ENCODE measurements at places on chromosomes 16 and 17.

- no peak for DNase-seq
Observed at GRCh38 chr17:69503711-69504110, 89.2 kb downstream of the MAP2K6 start.

DNA sequence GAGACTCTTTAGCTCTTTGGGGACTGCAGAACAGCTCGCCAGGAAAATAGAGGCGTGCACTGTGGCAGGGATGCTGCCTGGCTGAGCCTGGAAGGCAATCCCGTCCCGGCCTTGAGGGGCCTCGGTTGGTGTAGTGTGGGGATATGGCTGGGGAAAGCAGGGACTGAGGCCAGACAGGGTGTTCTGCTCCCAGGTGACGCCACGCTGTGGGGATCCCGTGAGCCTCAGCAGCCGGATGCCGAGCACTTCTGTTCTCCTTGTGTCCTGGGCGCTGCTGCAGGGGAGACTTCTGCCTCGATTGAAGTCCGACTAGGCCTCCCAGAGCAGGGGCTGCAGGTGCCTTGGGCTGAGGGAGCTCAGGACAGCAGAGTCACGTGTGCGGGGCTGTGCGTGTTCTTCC is 72.6 kb downstream of the BANP start:
- no peak for DNase-seq

DNA sequence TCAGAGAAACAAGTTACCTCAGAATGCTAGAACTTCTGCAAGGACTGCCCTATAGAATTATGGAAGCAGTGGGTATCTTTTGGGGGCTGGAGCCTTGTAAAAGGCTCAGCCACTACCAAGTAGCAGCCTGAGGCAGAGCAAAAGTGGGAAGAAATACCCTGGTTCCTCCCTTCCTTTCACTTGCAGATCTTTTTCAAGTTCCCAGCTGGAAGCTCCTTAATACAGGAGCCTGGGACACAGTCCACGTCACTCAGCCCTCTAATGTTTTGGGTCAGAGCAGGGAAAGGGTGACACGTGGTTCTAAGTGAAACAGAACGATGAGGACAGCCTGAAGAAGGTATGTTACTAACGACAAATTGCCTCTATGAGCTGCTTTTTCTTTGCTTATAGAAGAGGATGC is 93.1 kb downstream of the CNTNAP4 start:
- DNase-seq, result no peak

DNA sequence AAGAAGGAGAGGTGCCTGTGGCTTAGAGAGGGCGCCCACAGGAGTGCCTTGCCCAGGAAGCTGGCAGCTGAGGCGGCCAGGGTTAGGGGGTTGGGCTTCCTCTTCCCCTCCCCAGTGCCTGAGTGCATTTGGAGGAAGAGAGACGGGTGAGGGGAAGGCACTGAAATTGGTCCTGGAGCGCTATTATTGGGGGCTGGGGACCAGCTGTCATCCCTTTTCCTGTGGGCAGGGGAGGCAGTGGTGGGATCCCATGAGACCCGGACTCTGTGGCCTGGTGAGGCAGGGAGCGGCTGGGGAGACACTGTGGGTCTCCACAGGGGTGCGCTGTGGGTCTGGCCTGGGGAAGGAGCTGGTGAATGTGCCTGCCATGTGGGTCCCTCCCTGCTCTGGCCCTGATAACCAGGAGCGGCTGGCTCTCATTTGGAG is 259.7 kb downstream of the SEC14L1 start:
- peak; percentile 64 for DNase-seq

DNA sequence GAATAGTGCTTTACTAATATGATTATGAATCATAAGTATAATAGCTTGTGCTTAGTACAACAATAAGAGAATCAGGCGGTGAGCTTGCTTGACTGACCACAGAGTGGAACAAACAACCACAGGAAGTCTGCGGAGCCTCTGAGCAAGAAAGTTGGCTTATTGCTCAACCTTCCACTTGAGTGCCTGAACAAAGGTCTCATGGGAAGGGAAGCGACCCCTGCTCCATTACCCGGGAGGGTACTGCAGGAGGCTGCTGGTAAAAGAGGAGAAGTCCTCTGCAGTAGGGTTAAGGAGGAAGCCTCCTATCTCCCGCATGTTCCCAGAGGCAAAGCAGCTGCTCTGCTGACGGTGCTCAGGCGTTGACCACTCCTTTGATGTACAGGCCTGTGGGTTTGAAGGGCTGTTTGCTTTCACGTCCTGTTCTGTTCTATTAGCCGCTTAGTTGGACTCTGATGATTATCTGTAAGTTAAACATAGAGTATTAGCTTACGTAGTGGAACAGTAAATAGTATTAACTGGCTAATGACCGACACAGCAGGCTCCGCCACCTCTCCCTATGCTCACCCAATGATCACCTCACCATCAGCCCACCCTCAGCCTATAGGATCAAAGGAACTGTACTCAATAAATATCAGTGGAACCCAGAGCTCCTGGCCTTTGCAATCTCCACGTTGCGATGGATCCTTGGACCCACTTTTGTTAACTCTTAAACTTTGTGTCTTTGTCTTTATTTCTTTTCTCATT is 17.5 kb downstream of the ALOX15B start:
- DNase-seq, result peak; percentile 25

DNA sequence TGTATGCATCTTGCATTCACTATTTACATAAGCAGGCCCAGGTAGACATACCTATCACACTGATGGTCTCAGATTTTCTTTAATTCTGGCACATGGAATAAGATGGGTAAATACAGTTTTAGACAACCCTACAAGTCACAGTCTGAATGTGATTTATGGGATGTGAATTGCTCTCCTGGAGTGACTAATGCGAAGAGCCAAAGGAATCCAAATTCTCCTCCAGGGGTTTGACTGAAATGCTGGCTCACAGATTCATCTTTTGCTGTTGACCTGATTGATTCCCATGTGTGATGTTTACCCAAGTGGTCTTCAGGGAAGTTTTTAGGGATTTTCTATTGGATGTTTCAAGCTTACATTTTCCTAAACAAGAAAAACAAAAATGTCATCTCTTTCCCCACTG is 277.9 kb upstream of the MON1B start:
- DNase-seq, result no peak

GRCh38 chr16:75556431-75556950 is 439 bp upstream of the TMEM231 start:
- no peak for DNase-seq

DNA sequence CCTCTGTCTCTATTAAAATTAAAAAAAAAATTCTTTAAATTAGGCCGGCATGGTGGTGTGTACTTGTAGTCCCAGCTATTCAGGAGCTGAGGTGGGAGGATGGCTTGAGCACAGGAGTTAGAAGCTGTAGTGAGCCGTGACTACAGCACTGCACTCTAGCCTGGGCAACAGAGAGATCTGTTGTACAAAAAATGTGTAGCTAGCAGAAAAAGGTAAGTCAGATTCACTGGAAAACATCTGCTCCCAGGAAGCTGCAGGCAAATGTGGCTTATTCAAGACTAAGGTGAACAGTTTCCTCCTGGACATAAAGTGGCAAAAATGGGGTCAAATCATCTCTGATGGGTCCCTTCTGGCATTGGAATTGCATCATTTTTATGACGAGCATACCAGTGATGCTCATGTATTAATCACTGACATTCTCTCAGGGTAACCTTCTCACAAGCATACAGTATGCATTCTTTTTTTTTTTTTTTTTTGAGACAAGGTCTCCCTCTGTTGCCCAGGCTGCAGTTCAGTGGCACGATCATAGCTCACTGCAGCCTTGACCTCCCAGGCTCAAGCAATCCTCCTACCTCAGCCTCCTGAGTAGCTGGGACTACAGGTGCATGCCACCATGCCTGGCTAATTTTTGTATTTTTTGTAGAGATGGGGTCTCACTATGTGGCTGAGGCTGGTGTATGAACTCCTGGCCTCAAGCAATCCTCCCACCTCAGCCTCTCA is 48.7 kb downstream of the CPPED1 start:
- DNase-seq, result no peak

GRCh38 chr17:67055811-67056745 is 11.7 kb downstream of the CACNG1 start:
- DNase-seq, result no peak

GRCh38 chr16:90008708-90009145 is 10.5 kb downstream of the DBNDD1 start:
- peak; percentile 64 for DNase-seq

DNA sequence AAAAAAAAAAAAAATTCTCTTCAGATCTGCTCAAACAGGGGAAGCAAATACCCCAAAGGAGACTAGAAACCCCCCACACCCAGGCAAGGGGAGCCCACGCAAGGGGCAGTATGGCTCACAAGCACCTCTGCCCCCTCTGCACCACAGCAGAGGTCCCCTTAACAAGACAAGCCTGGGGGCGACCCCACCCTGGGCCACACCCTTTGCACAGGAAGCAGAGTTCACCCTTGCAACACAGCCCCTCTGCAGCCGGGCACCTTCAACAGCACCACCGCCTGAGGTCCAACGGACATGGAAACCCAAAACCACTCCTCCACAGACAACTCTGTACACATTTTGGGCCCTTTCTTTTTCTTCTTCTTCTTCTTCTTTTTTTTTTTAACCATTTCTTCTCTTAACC is 12.8 kb downstream of the AXIN1 start:
- no peak for DNase-seq

GRCh38 chr17:68301438-68301959 is 10.2 kb downstream of the ARSG start:
- no peak for DNase-seq

GRCh38 chr16:86429663-86430062 is 80.7 kb upstream of the FOXF1 start:
- no peak for DNase-seq

DNA sequence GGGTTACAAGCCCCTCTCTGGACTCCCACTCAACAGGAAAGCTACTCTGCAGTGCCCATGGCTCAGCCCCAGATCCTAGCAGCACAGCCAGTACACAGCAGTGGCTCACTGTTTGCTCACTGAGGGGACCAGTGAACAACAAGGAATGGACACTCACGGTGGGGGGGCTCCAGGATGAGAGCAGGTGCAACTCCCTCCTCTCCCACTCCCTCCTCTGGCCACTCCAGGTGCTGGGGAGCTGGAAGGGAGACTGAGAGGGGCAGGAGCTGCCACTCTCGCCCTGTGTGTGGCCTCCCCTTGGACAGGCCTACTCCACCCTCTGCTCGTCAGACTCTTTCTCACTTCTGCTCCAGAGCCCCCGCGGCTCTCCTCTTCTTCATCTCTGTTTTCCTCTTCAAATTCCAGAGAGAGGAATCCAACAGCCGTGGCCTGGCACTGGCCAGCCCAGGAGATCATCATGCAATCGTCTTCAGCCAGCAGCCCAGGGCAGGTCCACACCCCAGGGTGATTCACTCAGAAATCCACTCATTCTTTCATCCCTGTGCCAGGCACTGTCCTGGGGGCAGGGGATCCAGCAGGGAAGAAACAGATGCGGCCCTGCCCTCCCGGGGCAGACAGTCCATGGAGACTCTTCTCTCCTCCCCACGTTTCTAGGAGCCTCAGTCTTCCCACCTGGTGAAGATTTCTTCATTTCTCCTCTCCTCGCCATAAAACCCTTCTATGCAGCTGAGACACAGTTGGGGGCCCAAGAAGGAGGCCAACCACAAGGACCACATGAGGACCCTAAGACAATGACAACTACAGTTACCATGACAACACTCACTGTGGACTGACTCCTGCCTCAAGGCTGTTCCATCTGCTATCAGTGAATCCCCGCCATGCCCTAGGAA is 30.7 kb downstream of the CFAP20 start:
- DNase-seq, result no peak

DNA sequence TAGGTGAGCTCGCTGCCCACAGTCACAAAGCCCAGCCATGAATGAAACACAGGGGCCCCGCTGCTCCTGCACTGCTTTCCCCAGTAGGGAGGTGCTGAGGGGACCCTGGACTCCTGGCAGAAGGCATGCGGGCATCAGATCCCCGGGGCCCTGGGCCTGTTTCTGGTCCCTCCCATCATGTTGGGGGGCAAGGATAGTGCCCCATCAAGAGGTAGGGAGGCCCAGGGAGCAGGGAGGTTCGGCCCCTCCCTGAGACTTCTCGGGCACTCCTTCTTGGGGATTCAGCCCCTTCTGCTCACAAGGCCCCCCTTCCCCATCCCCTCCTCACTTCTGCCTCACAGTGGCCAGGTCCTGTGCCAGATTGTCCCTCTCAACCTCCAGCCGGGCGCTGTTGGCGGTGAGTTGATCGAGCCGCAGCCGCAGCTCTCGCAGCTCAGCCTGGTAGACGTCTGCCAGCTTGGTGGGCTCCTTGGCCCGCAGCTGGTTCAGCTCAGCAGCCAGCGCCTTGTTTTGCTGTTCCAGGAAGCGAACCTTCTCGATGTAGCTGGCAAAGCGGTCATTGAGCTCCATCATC is 515 bp downstream of the GFAP start:
- DNase-seq, result no peak

DNA sequence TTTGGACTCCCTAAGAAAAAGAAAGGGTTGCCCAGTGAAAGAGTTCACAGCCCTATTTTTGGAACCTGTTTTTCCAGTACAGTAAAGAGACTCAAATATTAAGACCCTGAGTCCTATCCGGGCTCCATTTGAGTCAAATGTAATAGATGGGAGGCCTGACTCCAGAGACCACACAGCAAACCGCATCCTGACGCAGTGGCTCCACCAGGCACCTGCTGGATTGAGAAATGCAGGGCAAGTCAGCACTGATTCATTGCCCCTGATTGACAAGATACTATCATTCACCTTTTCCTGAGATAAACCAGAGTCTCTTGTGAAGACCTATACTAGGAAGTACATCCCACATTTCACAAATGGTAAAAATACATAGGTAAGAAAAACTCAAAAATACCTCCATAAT is 715.7 kb upstream of the SOX9 start:
- no peak for DNase-seq

DNA sequence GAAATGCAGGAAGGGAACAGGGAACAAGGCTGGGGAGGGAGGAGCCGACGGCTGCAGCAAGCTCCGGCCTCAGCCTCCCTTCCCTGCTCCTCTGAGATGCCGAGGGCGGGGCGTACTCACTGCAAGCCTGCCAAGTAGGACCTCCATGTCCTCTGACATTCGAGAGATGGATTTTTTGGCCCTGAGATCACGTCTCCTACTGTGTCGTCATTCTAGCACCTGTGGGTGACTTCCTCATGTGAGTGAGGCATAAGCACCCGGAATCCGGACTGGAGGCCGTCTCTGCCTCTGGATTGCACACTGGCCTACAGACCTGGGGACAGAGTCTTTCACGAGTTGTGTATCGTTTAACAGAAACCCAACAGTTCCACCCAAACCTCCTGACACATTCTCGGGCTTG is 14.5 kb downstream of the MRM3 start:
- DNase-seq, result no peak

- DNase-seq, result no peak
Observed at GRCh38 chr16:11091021-11091785, 146.8 kb downstream of the CLEC16A start.

DNA sequence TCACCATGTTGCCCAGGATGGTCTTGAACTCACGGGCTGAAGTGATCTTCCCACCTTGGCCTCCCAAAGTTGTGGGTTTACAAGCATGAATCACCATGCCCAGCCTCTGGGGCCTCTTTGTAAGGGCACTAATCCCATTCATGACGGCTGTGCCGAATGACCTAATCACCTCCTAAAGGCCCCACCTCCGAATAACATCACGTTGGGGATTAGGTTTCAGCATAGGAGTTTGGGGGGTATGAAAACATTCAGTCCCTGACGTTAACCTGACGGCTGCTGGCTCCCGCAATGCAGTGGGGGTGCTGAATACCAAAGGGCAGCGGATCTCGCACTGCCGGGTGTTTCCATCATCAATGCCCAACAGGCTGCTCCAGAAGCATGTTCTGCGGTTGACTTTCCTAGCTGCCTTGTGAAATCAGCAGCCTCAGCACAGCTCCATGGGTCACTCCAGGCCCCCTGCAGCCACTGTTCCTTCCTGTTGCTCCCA is 120.8 kb upstream of the SEC14L1 start:
- DNase-seq, result no peak

All from KG1 (cell line).